ENCODE measurements at places on chromosomes 1 and 21.

DNA sequence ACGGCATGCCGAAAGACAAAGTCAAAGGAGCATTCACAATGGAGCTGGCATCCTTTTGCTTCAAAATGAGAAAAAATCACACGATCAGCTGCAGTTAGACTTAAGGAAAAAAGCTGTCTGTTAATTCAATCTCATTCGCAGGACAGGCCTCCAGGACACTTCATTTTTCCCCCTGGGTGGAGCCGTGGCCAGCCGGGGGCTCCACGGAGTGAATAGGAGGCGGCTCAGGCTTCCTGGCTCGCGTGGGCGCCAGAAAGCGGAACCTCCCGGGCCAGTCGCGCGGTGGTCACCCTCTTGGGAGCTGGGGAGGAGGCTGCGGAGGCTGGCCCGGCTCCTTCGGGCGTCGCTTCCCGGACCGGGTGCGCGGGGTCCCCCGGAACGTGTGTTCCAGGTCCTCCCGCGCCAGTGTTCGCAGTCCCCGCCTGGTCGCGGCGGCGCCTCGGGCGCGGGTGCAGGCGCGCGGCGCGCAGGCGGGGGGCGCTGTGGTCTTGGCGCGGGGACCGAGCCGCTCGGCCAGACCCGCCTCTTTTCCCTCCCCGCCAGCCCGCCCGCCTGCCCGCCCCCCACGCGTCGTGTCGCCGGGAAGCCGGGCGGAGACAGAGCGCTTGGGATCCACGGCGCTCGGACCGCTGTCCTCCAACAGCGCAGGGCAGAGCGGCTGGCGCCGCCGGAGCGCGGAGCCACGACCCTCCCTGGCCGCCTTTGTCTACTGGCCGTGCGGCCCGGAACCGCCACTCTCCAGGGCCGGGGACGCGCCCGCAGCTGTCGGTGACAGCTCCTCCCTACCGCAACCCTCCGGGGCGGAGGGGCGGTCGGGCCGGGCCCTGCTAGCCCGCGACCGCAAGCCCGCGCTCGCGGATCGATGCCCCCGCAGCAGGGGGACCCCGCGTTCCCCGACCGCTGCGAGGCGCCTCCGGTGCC is at the start of gene RHOU:
TSS of gene RHOU (plus strand) at position 599 of the 921 bp plus-strand sequence. CDS start at position 863, 264 bp downstream.
- DNase-seq: no peak

DNA sequence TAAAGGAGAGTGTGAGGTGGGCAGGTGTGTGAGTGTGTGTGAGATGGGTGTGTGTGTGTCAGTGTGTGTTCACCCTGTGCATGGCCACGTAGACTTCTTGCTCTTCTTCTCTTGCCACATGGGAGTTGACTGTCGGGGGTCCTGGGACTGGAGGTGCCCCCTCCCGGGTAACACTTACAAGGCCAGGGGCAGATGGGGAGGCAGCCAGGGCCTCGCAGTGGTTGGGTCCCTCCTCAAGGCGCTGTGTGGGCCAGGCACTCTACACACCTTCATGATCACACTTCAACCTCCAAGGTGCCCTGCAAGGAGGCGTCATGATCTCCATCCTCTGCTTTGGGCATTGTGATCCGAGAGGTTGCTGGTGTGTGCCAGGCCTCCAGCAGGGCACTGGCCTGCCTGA is 2.3 kb downstream of the PLA2G2F start:
- DNase-seq: no peak

DNA sequence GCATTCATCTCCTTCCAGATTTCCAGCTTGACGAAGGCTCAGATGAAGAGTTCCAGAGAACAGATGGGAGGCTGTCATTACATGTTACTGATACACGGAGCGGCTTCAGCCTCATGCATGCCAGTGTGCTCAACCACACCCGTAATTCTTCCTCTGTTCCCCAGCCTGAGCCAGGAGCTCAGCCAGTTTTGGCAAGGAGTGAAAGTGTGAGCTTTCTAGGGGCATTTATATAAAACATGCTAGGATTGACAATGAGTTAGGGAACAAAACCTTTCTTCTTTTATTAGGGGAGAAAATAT is 290.4 kb upstream of the PLXNA2 start:
- DNase-seq: no peak

DNA sequence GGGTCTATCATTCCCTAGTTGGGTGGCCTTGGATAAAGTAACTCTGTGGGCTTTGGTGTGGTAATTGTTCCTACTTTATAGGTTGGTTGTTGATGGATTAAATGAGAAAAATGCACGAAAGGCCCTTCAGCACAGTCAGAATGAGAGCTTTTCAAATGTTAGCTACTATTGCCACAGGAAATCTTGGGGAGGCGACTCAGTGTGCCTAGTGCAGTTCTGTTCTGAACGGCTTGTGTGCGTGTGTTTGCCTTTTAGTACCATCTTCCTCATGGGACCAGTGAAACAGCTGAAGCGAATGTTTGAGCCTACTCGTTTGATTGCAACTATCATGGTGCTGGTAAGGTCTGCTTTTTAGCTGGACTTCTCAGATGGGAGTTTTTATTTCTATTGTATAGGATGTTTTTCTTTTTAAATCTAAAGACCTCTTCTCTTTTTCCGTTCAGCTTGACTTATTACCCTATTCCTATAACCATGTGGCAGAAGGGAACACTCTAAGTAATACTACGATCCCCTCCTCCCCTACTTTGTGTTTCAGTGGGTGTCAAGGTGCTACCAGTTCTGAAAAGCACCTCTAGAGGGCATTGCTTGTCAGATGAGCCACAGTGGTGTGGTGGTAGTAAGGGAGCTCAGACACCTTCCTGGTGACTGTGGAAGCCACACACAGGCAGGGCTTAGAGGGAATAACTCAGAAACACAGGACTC is 9.2 kb downstream of the SFT2D2 start:
- peak; percentile 25 for DNase-seq

DNA sequence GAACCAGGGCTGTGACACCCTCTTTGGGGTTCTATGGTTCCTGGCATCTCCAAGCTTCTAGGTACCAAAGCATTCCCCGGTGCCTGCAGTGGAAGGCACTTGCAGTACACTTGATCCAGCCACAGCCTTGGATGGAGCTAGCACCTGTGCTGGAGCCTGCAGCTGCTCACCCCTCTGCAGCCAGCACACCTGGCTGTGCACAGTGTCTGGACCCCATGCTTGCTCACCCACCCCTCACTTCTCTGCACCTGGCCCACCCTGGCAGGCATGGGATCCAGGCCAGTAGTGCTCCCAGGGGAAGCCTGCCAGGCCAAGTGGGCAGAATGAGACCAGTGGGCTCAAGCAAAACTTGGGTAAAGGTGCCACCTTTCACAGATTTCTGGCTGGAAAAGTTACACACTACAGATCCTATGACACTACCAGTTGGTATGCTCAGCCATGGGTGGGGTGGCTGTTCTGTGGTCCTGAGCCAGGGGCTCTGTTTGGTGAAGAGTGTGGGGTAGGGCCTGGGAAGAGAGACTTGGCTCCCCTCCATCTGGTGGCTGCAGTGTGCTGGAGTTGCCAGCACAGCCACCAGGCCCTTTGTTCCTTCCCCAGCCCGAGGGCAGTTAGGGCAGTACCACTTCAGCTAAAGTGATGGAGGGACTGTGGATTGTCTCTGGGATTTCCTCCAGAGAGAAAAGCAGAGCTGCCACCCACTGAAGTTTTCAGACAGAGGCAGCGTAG is 157.8 kb upstream of the LRRC7 start:
- no peak for DNase-seq

- DNase-seq: no peak
These were observed 24.9 kb upstream of the RGS16 start for GRCh38 chr1:182629080-182629479.

DNA sequence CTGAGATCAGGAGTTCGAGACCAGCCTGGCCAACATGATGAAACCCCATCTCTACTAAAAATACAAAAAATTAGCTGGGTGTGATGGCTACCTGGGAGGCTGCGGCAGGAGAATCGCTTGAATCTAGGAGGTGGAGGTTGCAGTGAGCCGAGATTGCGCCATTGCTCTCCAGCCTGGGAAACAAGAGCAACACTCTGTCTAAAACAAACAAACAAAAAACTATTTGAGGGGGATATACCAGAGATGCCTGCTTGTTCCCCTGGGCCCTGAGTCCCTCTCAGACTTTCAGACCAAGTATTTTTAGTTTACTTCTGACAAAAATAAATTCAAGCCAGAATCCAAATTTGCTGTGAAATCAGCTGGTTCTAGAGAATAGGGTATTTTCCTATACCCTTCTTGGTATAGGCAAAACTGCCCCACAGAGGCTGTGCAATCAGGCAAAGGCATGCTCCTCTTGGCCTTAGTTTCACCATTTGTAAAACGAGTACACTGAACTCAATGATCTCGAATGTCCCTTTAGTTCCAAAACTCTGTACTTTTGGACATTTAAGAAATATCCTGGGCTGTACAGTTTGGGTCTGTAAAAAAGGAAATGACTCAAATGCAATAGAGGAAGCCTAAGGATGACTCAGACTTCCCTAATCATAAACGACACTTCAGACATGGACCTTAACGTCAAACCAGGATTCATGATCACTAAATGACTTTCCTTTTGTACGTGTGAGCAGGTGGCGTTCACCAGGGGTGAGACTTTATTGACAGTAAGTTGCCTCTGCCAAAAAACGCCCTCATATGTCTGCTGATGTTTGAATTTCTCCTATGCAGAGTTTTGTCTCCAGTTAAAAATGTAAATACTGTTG is 16.1 kb downstream of the ENSA start:
- DNase-seq: peak; percentile 90

GRCh38 chr1:55932402-55932801 is 647.0 kb downstream of the PLPP3 start:
- no peak for DNase-seq

DNA sequence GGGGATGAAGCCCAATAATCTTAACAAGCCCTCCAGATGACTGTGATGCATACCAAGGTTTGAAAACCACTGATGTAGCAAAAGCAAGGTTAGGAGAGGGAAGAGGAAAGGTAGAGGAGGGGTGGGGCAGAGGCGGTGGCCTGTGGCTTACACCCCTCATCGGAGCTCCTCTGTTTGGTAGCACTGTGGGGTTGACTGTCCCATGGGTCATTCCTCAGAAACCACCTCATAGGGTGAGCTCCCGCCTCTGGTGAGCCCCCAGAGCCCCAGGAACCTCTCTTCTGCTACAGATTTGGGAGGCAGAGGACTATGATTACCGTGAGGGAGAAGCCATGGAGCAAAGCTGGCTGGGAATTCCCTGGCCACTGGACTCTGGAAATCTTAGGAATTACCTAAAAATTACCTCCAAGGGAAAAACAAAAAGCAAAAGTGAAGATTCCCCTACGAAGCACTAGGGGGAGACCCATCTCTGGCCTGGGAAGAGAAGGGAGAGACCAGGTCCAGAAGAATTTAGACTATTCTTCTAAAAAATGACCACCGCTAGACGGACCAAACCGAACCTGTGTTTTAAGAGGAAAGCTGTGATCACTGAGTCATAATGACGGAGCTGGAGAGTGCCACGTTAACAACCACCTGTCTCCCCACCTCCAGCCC is 1.5 kb upstream of the RASSF5 start:
- DNase-seq: no peak

DNA sequence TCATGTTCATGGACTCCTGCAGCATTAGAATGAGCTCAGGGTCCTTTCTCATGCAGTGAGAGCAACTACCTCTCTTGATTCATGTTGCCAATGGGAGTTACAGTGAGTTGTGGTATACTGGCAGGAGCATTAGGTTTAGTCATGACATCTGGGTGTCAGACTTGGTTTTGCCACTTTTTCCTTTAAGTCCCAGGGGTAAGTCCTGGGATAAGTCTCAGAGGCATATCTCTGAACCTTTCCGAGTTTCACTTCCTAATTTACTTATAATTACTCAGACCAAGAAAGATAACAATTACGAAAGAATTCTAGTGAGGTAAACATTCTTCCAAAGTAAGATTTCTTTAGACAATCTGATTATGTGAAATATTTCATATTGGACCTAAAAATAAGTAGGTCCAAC is 606.0 kb downstream of the SMYD3 start:
- DNase-seq: no peak

DNA sequence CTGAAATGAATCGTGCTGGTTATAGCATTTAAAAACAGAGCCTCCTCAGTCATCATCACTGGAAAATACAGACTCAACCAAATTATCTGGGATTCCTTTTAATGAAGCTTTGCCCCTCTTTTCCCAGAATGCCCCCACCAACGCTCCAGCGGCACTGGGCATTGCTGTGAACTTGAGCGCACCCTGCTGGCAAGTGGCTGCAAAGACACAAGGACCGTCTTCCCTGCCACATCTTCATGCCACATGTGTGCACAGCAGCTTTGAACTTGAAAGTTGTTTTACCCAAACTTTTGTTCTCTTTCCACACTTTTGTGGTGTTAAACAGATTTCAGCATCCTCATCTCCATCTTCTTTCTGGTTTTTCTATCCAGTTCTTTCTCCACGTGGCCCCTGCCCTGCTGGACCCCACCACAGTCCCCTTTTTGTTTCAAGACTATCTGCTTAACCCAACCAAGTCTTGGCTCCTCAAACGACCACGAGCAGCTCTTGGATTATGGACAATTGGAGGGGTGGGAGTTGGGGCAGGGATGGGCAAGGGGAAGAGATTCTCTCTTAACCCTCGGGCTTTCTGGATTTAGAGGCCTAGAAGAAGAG is 12.8 kb upstream of the LMX1A start:
- peak; percentile 27 for DNase-seq

DNA sequence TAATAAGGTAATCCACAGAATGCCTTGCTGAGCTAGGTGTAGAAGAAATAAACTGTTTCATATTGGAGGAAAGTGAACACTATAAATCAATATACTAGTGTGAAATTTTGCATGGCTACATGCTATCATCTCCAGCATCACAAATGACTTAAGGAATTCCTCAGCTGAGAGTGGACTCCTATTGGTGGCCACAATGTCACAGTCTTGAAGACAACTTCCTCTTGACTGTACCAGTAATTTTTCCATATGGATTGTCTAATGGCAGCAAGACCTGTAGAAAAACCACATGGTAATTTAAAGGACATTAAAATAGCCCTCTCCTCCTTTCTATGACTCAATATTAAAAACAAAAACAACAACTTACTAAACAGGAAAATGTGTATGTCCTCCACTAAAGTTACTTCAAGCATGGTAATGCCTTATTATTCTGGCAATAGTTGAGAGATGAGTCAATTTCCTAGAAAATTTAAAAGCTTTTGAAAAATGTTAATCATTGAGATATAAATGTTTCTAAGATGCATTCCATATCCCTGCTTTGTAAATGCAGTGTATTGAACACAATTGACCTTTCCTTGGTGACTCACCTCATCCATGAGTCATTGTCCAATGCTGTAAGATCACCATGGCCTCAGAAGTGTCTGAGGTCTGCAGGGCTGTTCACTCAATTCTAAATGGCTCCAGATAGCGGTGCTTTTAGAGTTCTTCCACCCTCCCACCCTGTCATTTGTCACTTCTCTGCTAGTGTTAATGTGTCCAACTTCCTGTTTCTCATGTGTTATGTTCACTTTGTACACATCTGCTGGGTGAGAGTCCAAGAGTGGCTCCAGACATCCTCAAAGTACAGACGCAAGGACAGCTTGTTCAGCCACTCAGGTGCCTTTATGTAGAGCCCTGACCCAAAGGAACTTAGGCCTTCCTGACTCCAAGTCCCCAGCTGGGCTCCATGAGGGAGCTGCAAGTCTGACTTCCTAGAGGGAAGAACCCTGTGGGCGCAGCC is 32.8 kb upstream of the DNASE2B start:
- peak; percentile 100 for DNase-seq

All from HFF-Myc (cell line).